Urinary bladder (tissue), 4 donors: ENCODE measurements at places on chromosomes 5 and 9. TPM values are rescaled to one million over a fixed set of nuclear protein-coding genes. Genes with fewer than 3 reads are reported as not detected.
A peak's percentile ranks its signal among the peaks of the same experiment; 100 is the strongest.

CYSRT1 gene
- polyA plus RNA-seq: 0.71 TPM

CRHBP gene
- 0.94 TPM for polyA plus RNA-seq

C1QTNF2 gene
- 4.0 TPM for polyA plus RNA-seq

ADGRD2 gene
- not detected for polyA plus RNA-seq

TRIM36 gene
- polyA plus RNA-seq: 0.34 TPM

HMMR gene
- polyA plus RNA-seq: 0.67 TPM

C1QTNF3 gene
- 4.4 TPM for polyA plus RNA-seq

PAEP gene
- not detected for polyA plus RNA-seq

LRRC14B gene
- polyA plus RNA-seq: not detected

CBY3 gene
- 0.11 TPM for polyA plus RNA-seq

SLC6A7 gene
- 0.01 TPM for polyA plus RNA-seq

DNA sequence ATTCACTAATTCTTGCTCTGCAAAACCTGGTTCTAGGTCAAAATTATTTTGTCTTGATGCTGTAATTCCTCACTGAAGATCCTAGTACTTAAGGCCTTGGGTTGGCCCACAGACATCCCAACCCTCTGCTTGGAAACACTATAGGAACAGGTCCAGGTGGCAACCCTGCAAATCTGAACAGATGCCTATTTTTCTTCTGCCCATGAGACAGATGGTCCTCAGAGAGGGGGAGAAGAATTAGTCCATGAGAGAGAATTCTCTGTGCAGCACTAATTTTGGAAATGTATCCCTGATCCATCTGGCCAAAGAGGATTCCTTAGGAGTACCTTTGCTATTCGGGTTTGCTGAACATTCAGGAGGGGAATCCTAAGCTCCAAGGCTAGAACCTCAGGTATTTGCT is 156.3 kb downstream of the ELAVL2 start:
- DNase-seq: no peak

DNA sequence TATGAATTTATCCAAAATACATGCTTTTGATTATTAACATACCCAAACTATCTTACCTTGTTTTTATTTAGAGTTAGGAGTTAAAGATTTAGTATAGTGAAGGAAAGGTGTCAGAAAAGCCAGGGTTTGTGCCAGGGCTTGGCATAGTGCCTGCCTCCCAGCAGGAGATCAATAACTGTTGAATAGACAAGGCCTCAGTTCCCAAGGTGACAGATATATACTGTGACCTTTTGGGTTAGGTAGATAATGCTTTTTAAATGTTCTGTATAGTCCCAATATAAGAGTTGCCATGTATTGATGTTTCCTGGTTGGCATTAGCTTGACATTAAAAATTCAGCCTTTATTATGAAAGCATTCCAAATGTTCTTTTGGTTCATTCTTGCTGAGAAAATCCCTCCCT is 121.8 kb downstream of the MCTP1 start:
- DNase-seq: no peak

GRCh38 chr5:95884017-95884325 is 61.4 kb upstream of the GLRX start:
- DNase-seq: no peak

- DNase-seq: no peak
Observed at GRCh38 chr5:68178579-68178978, 37.0 kb upstream of the PIK3R1 start.

GRCh38 chr9:96047741-96048103 is 172.2 kb downstream of the ERCC6L2 start:
- no peak for DNase-seq

DNA sequence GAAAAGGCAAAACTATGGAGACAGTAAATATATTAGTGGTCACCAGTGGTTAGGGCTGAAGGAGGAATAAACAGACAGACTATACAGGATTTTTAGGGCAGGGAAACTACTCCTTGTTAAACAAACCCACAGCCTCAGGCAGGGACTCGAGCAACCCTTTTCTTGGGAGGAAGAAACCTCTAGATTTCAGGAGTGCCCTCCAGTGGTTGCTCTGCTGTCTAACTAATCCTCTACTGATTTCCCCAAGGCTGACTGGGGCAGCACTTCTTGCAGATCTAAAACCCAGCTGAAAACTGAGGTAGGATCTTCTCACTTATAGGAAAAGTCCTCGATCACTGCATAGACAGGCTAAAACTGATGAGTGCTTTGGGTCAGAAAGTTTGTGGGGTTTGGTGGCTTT is 176.8 kb downstream of the ISOC1 start:
- no peak for DNase-seq

GRCh38 chr9:126698756-126699155 is 85.0 kb downstream of the LMX1B start:
- no peak for DNase-seq

DNA sequence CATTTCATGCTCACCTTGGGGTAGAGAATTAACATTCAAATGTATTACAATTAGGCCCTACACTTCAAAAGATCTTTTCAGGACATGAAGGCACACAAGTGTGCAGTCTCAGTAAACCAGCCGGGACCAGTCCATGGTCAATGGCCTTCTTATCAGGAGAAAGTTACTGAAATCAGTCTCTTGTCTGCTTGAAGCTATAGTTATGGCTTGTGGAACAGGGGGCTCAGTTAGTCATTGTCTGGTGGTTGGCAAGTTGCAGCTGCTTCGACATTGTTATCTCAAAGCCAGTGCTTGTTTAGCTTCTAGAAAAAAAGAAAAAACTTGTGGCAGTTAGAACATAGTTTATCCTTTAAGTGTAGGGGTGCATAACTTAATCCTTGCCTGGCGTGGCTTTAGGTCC is 213.1 kb upstream of the ACO1 start:
- DNase-seq: no peak

- DNase-seq: no peak
Observed at GRCh38 chr9:127053960-127054359, 68.5 kb downstream of the ANGPTL2 start.

GRCh38 chr5:43231977-43232376 is 40.0 kb downstream of the NIM1K start:
- no peak for DNase-seq

- no peak for DNase-seq
Observed at GRCh38 chr9:84670138-84671041, 861 bp downstream of the NTRK2 start.

- DNase-seq: no peak
Observed at GRCh38 chr9:91117959-91118703, 243.6 kb downstream of the AUH start.

DNA sequence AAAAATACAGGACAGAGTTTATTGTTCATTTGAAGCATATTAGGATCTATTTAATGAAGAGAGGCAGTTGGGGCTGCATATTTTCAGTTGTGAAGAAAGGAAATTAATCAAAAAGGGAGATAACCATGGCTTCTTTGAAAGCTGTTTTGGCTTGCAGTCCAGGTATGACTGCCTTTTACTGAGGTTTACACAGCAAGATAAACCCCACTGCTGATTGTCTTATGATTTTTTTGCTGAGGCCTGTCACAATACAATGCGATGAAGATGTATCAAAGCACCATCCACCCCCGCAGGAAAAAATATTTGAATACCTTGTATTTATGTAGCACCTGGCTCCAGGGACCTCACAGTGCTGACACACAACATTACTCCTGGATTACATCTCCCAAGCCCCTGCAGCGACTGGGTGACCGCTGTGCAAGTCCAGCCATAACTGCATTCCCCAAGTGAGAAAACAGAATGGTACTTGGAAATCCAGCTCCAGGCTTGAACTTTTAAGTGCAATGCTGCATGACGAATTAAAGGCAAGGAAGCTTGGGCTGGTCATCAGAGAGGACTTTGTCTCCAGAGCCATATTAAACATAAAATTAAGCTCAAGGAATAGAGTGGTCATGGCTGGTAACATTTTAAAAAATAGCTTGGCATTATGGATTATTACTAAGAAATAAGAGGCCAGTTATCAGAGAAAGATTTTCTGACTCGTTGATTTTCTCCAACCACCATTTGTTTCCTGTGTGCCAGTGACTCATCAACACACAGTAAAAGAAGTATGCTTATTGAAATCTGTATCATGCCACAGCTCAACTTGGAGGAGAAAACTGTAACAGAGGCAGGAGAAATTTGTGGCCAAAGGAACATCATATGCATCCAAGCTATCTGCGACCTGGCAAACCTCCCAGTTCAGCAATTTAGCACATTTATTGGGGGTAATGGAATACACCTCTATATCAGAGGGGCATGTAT is 374.2 kb downstream of the MAN2A1 start:
- no peak for DNase-seq

GRCh38 chr9:2307480-2307879 is 292.3 kb downstream of the SMARCA2 start:
- DNase-seq: no peak

DNA sequence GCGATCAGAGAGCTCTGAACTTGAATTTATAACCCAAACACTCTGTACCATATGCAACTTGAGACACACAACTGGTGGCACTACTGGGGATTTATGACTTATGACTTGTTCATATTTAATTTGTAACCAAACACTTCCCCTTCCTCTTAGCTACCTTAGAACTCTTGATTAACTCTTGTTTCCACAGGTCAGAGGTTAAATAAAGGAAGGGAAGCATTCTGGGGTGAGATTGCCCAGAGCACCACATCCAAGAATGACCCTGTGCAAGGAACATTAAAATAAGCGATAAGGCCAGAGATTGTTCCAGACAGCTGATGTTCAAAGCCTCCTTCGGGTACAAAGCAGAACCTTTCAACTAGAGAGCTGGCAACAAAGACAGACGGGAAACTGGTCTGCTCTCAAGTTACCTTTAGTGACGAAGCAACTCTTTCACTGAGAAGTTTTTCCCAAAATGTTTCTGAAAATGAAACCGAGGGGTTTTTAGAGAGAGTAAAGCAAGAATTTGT is 242.6 kb downstream of the DENND1A start:
- no peak for DNase-seq

GRCh38 chr5:68962757-68963484 is 130.9 kb upstream of the SLC30A5 start:
- DNase-seq: peak; percentile 64

- DNase-seq: no peak
Observed at GRCh38 chr9:130554606-130555005, 24.8 kb upstream of the FUBP3 start.

DNA sequence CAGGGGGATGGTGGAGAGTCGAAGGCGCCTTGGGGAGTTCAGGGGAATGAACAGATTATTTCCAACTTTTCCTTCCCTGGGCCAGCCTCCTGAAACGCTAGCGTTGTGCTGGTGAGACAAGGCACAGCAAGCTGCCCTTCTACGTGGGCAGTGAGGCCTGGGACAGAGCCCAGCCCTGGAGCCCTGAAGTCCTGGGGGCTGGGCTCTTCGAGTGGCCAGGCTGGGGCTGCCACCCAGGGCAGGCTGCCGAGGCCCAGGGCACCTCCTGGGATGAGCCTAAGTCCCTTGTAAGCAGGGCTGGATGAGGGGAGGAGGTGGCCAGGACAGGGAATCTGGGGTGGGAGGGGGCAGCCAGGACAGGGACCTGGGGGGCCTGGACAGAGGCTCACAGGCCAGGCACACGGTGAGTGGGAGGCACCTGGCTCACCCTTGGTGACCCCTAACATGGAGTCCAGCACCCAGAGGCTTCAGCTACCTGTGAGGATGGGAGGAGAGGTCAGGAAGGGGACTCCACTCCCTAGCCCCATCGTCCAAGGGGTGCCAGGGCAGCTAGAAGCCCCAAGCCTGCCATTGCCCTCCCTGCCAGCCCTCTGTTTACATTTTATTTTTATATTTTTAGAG is 1.3 kb upstream of the LCN12 start:
- no peak for DNase-seq

DNA sequence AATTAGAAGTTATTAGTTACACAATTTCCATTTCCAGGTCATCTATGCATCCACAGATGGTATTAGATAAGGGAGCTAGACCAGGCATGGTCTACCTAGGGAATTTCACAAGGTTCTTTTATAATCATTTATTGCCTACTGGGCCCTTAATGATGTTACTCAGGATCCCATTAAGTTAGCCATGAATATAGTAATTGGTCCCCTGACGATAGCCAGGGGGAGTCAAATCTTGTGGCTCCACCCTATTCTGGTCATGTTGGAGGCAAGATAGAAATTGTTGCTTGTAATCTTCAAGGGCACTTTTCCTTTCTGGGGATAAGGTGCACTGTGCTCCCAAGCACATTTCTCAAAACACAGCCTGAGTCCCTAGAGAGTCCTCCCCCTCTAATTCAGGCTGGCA is 14.1 kb upstream of the ELL2 start:
- DNase-seq: no peak

GRCh38 chr5:143600396-143601075 is 197.1 kb upstream of the NR3C1 start:
- DNase-seq: no peak

DNA sequence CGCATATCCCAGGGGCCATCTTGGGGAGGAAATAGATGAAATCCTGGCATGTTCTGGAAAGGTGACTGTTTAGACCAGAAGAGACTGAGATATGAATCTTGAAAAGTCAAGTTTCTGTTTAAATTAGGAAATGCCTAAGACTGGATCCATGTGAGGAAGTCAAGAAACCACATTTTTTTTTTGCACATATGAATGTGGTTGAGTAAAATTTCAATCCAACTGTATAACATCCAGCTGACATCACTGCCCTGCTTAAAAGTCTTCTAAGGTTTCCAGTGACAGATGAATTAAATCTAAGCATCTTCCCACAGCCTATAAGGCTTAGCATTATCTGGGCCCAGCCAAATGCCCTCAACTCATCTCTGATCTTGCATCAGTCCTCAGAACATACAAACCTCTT is 47.7 kb upstream of the TCERG1 start:
- DNase-seq: no peak

DNA sequence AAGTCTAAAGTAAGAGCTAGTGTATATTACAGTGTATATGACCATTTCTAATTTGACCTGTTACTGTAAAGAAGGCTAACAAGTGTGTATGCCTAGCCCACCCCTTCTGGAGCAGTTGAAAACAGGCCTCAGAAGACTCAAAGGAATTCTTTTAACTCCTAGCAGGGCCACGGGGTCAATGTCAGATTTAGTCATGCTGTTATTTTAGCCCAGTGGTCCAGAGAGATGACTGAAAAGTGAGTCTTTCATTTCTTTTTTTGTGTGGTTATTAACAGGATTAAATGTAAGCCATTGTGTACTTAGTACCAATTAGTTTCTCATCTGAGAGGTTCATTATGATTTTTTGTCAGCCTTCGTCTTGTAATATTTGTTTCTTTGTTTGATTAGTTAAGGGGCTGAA is 24.4 kb downstream of the ZCCHC7 start:
- DNase-seq: no peak

DNA sequence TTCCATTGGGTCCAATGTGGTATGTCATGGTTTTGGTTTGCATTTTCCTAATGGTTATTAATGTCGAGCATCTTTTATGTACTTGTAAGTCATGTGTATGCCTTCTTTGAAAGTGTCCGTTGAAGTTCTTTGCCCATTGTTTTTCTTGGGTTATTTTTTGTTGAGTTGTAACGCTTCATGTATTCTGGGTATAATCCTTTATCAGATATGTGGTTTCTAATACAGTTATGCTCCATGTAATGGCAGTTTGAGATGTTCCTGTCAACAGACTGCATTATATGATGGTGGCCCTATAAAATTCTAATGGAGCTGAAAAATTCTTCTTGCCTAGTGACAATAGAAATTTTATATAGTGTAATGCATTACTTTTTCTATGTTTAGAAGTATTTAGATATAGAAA is 17.2 kb downstream of the RIC1 start:
- DNase-seq: no peak
